ENCODE measurements at places on chromosomes 12 and 14.

DNA sequence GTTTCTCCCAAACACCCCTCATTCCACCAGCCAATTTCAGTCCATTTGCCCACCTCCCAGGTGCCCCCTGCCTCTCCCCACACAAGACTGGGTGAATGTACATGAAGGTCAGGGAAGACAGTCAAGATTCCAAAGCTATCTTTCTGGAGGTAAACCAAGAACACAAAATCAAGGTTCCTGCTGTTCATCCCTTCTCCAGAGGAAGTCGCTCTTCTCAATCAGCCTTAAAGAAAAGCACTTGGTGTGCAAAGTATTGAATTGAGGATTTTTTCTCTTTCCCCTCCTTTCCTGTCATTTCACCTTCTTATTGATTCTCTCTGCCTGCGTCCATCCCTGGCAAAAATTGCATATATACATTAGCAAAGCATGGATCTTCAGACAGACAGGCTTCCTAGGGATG is 4.5 kb downstream of the GRIN2B start:
- peaks cover 3% of the 10 kb centered on the region for H3K4me1 ChIP-seq
- H3K27ac ChIP-seq = no peak overlapping the region
- H3K27me3 ChIP-seq = no peaks in the 10 kb centered on the region
- H3K4me3 ChIP-seq = no peak overlapping the region
- DNase-seq = no peak

GRCh38 chr12:105090361-105090760 is 6.1 kb upstream of the ALDH1L2 start:
- H3K4me1 ChIP-seq = no peaks in the 10 kb centered on the region
- H3K36me3 ChIP-seq = no peaks in the 10 kb centered on the region
- no peaks in the 10 kb centered on the region for H3K27me3 ChIP-seq

- H3K36me3 ChIP-seq = no peaks in the 10 kb centered on the region
- no peaks in the 10 kb centered on the region for H3K4me1 ChIP-seq
- no peak overlapping the region for H3K27ac ChIP-seq
Measured at GRCh38 chr12:42735861-42736361, 146.4 kb upstream of the PRICKLE1 start.

DNA sequence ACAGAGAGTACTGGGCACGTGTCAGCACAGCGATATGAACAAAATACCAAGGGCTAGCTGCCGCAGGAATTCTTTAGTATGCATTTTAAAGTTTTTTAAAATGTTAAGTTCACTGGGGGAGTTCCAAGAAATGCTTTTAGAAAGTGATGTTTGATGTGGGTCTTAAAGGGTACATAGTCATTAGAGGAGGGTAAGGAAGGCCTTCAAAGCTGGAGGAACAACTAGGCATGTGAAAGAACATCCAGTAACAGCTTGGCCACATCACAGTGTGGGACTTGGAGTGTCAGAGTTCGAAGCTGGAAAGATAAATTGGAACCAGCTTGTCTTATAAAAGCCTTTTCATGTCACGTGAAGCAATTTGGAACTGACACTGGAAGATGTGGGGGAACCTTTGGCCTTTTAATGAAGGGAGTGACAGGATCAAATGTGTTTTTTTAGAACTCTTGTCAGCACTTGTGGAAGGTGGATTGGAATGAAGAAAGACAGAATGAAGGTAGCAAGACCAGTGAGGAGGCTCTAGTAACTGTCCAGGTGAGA is 57.7 kb downstream of the WDR20 start:
- no peak overlapping the region for H3K4me3 ChIP-seq
- DNase-seq = no peak
- no peaks in the 10 kb centered on the region for H3K27me3 ChIP-seq
- no peak overlapping the region for H3K27ac ChIP-seq
- H3K4me1 ChIP-seq = no peaks in the 10 kb centered on the region
- peaks cover 5% of the 10 kb centered on the region for H3K36me3 ChIP-seq

DNA sequence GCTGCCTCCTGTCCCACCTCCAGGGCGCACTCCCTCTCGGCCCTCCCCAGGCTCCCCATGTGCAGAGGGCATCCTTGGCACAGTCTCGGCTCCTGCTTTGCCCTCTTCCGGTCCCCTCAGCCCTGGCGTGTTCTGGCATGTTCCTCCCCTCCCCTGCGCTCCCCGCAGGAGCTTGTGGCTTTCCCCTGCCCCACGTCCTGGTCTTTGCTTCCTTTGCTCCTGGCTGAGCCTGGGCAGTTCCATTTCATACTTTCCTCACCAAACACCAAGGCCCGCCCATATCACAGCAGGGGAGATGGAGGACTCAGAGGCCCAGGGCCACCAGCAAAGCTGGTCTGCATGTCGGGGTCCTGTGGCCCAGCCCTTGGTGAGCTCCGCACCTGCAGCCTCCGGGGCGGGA is 56.0 kb downstream of the FBRSL1 start:
- H3K27me3 ChIP-seq = no peaks in the 10 kb centered on the region
- DNase-seq = no peak
- H3K27ac ChIP-seq = no peak overlapping the region
- no peak overlapping the region for H3K4me3 ChIP-seq
- H3K36me3 ChIP-seq = peaks cover 3% of the 10 kb centered on the region

- no peaks in the 10 kb centered on the region for H3K27me3 ChIP-seq
- no peaks in the 10 kb centered on the region for H3K4me1 ChIP-seq
- H3K4me3 ChIP-seq = no peak overlapping the region
- no peaks in the 10 kb centered on the region for H3K36me3 ChIP-seq
- no peak for DNase-seq
Measured at GRCh38 chr14:90503582-90503981, 106.8 kb downstream of the CALM1 start.

GRCh38 chr12:62268956-62269355 is 8.8 kb downstream of the USP15 start:
- no peak overlapping the region for H3K27ac ChIP-seq
- DNase-seq = no peak
- no peaks in the 10 kb centered on the region for H3K36me3 ChIP-seq

Measured in thoracic aorta (tissue), 2 donors.